NCI-H2081 (cell line): ENCODE measurements at places on chromosomes 3 and 15.

DNA sequence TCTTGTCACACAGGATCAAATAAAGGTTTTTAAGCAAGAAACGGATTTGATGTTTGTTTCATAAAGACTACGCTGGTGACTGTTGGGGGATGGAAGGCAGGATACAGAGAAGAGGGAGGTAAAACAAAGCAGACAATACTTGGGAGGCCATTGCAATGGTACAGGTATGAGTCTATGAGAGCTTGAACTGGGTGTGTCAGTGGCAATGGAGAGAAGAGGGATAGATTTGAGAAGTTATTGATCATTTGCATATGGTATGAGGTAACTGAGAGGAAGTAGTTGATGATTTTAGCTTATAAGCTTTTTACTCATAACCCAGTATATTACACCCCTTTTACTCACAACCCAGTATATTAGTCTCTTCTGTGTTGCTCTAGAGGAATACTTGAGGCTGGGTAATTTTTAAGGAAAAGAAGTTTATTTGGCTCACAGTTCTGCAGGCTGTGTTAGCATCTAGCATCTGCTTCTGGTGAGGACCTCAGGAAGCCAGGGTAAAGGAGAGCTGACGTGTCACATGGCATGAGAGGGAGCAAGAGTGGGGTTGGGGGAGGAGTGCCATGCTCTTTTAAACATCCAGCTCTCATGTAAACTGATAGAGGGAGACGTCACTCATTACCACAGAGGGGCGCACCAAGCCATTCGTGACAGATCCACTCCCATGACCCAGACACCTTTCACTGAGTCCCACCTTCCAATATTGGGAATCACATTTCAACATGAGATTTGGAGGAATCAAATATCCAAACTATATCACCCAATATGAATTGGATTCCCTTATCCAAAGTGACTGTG lies 153.9 kb downstream of the VPS8 start:
- DNase-seq, result no peak

DNA sequence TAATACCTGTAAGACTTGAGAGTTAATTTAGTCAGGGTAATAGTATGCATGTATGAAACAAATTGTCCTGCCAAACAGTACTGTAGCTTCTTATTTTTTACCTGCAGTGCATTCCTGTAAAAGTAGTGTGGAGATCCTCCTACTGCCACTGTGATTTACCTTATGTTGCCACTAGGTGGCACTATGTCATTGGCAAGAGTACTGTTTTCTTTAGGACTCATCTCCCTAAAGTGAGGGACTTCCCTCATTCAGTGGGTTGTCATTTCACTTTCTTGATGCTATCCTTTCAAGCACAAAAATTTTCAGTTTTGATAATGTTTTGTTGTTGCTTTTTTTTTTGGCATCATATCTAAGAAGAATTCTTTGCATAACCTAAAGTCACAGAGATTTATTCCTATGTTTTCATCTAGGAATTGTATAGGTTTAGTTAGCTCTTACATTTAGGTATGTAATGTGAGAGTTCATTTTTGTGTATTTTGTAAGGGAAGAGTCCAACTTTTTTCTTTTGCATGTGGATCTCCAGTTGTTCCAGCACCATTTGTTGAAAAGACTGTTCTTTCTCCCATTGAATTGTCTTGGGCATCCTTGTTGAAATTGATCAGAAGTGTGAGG lies 105.7 kb downstream of the AKAP13 start:
- DNase-seq, result peak; percentile 74

- no peak for DNase-seq
These were observed 69.9 kb upstream of the DLG1 start for GRCh38 chr3:197368330-197368729.

DNA sequence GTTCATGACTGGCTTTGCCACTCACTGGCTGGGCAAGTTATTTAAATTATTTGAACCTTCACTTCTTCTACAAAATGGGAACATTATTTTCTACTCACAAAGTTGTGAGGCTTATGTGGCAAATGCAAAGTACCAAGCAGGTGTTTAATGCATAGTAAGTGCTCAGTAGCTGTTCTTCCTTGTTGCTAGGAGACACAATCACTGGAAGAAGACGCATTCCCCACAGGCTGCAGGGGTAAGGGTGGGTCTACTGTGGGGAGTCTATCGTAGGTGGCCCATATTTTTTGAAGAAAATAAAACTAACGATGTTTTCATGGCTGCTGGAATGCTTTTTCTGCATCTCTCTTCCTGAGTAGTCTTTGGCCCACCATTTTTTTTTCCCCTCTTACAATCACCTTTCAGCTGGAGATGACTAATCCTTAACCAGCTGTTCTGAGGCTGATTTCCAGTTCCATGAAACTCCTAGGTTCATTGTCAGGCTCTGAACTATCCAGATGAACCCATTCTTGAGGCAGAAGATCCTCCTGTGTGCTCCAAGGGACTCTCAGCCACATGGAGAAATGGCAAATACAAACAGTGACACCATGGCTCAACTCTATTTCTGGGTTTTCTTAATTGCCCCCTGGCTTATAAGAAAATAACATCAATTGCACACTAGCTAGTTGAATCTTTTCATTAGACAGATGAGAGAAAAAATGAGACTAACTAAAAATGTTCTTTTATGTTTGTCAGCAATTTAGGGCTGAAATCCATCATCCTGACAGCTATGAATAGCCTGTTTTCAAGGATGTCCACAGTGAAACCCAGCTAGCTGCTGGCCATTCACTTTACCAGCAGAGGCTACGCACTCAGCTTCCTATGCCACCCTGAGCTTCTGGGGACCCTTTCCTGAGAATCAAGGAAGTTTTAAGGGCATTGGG lies 108.3 kb upstream of the ETV5 start:
- DNase-seq, result no peak

DNA sequence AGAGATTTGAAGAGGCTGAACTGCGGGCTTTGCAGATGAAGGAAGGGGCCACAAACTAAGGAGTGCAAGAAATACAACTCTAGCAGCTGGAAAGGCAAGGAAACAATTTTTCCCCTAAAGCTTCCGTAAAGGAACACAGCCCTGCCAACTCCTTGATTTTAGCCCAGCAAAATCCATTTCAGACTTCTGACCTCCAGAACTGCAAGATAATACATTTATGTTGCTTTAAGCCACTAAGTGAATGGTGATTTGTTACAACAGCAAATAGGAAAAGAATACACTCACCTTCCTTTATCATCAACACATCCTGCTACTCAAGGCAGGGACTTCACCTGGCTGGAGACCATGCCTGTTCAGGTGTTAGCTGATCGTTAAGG lies 119.3 kb upstream of the NR2E3 start:
- DNase-seq, result no peak

- no peak for DNase-seq
These were observed 61.0 kb downstream of the OTOL1 start for GRCh38 chr3:161557445-161558150.

DNA sequence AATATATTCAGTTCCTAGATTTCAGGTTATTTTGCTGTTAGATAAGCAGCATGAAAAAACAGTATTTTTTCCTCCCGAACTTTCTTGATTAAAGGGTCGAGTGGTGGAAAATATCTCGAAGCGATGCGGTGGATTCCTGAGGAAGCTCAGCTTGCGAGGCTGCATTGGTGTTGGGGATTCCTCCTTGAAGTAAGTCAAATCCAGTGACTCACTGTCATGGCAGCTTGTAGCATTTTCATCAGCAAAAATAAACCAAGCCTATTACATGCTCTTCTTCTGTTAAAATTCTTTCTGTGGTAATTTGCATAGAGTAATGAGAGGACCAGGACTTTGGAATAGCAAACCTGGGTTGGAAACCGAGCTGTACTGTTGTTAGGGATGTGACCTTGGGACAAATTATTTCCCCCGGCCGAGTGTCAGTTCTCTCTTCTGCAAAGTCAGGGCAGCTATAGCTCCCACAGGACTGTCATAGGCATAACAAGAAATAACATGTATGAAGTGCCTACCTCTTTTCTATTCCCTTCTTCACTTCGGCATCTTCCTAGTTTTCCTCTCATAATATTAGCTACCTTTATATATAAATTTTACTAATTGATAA lies 75.6 kb downstream of the UBP1 start:
- DNase-seq, result no peak

DNA sequence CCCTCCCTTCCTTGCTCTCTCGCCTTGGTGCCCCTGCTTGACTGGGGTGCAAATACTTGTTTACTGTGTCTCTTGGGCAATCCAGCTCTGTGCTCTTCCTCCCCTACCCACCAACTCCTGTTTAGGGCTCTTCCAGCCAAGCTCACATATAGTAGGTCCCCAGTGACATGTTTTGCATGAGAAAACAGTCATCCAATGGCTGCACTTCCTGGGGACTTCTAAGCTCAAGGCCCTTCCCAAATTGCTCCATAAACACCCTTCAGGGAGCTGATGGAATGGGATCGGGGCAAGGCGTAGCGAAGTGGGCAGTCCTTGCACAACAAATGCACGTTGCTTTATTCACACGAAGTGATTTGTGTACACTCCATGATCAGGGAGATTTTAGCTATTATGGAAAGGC lies 9.4 kb upstream of the COPG1 start:
- DNase-seq, result no peak

DNA sequence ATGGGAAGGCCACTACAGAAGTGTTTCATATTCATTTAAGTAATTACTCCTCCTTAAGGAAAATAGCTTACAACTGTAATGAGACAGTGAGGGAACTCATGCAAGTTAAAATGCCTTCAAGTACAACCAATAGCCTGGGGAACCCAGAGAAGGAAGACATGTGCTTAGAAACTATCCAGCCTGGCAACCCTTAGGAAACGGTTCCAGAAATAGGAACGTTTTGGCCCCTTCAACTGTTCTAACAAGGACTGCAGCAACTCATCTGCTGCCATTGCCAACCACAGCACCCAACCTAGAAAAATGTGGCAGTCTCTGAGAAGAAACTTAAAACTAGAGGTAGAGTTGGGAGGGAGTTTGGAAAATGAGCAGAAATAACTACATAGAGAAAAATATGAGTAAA lies 147.5 kb upstream of the STRIT1 start:
- no peak for DNase-seq

GRCh38 chr3:45737234-45737633 lies 48.0 kb downstream of the SACM1L start:
- DNase-seq, result no peak

DNA sequence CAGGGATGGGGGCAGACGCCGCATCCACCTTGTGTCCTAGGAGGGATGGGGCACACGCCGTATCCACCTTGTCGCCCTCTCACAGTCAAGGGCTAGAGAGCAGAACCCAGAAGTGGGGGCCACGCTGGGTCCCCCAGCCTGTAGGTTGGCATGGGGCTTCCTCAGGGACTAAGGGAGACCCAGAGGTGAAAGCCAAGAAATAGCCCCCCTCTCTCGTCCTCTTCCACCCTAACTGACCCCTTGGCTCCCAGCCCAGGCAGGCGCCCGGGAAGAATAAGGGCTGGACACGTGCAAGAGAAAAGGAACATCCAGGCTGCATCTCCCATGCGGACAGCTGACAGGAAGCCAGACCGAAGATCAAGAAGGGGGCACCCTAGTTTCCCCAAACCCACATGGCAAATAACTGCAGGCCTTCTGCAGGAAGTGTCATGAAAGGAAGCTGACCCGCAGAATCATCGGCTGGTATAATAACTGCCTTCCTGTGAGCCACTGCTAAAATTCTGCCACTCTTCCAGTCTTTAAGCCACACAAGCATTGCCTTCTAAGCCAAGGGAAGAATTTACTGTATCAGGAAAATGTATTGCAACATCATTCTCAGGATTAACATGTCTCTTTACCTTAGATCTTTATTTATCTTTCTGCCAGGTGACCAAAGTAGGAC lies 38.5 kb upstream of the TFRC start:
- no peak for DNase-seq

GRCh38 chr15:60396958-60397771 lies 621 bp downstream of the ANXA2 start:
- peak; percentile 27 for DNase-seq

DNA sequence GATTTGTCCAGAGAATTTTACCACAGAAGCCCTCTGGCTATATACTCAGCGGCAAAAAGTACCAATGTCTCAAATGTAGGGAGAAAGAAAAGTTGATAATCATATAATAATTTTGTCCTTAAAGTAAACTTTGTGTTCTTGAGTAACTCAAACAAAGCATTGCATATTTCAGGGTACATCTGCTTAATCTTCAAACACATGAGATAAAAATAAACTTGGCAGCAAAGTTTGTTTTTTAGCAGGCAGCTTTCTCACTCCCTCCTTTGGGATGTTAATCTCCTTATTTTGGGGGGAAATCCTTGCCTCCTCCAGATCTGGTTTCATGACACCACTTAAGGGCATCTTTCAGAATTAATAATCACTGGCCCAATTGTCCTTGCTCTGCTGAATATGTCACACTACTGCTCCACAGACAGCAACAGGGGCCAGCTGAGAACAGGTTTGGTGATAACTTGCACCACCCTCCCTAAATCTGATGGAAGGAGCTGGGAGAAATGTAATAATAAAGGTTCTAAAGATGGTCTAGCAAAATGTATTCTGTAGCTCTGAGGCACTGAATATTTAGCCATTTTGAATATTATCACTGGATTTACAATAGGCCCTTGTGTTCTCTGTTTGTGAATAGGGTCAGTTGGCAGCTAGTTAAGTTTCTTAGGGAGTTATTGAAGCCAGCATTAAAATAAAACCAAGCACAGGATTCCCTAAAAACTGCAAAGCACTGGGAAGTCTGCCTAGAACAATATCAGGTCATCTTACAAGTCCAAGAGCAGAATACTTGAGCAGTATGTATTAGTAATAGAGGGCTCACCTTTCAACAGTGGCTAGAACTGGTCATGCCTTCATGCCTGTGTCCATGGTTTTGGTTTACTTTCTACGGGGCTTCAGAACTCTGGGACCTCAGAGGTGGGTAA lies 79.2 kb downstream of the EFL1 start:
- DNase-seq, result no peak

DNA sequence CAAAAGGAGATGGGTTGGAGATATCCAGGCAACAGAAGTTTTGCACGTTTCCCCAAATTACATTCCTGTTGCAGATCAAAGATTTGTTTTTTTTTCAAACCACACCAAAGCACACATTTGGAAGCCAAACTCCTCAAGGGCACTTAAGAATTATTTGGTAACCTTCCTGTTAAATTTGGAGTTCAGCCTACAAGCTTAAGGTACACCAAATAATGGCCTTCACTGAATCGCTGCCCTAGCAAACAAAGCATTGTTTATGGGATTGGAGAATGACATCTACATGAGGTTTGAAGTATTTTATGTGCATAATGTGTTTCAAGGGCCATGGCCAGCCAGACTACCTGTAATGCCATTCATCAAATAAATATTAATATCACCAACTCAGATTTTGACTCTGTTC lies 357.9 kb downstream of the RORA start:
- DNase-seq, result no peak

DNA sequence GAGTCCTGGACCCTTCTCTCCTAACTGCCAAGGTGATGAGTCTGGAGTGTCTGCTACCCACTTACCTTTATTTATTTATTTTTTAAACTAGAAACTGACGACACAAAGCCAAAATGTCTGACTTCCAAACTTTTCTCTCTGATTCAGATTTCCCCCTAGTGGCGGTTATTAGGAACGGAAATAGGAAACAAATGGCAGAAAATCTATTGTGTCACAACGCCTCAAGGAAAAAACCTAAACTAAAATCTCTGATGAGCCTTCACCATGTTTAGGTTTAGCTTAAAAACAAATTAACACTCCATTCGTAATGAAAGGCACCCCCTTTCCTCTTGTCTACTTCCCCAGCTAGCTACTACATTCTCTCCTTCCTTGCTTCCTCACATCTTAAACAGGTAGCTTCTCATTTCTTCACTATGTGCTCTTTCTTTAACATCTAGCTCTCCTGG lies 94.0 kb upstream of the MEX3B start:
- peak; percentile 60 for DNase-seq

- no peak for DNase-seq
These were observed 242.5 kb downstream of the GBE1 start for GRCh38 chr3:81518945-81519344.
